H9 (cell line): ENCODE measurements at places on chromosomes 4 and X.

DNA sequence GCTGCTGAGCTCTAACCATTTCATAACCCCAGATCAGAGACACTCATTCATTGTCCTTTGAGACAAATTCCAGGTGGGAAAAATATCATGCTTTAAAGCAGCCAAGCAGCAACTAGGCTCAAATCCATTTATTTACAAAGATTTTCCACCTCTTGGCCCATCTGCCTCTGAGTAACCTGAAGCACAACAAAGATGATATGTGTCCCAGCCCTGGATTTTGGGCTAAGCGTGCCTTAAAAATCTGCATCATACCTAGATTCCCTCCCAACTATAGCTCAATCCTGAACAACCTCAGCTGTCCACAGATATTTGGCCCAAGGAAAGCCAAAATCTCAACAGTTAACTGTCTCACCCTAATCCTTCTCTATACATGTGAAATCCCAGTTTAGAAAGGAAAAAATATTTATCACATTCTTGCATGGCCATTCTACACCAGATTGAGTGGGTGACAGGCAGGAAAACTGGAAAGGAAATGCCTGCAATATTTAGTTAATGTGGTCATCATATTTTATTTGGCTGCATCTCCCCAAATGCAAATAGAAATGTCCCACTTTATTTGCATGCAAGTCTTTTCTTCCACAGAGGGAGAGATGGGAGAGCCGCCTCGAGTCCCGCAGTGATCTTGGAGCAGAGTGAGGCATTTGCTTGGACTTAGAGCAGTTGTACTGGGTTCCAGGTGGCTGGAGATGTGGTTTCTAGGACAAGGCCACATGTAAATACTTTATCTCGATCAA, 146.4 kb upstream of the EOLA2 start:
- H3K27me3 ChIP-seq = no peaks in the 10 kb centered on the region
- peaks cover 7% of the 10 kb centered on the region for H3K36me3 ChIP-seq
- no peak for DNase-seq
- no peaks in the 10 kb centered on the region for H3K4me1 ChIP-seq
- no peak overlapping the region for H3K27ac ChIP-seq

GRCh38 chrX:20461576-20461975, 194.9 kb upstream of the RPS6KA3 start:
- no peaks in the 10 kb centered on the region for H3K27me3 ChIP-seq
- H3K36me3 ChIP-seq = peaks cover 1% of the 10 kb centered on the region; the same call in 1 of the 2 replicates
- no peak for DNase-seq
- H3K27ac ChIP-seq = no peak overlapping the region
- H3K4me3 ChIP-seq = no peak overlapping the region
- no peaks in the 10 kb centered on the region for H3K4me1 ChIP-seq

GRCh38 chr4:10893395-10893794, 208.8 kb upstream of the CLNK start:
- H3K36me3 ChIP-seq = no peaks in the 10 kb centered on the region
- no peak overlapping the region for H3K4me3 ChIP-seq
- no peaks in the 10 kb centered on the region for H3K27me3 ChIP-seq
- no peaks in the 10 kb centered on the region for H3K4me1 ChIP-seq
- no peak overlapping the region for H3K27ac ChIP-seq
- peak; percentile 32 for DNase-seq

- H3K27me3 ChIP-seq = no peaks in the 10 kb centered on the region
- no peak for DNase-seq
- H3K4me1 ChIP-seq = no peaks in the 10 kb centered on the region
- H3K36me3 ChIP-seq = peaks cover 5% of the 10 kb centered on the region
- H3K4me3 ChIP-seq = no peak overlapping the region
- H3K27ac ChIP-seq = no peak overlapping the region
Measured at GRCh38 chrX:437661-438390, 51.1 kb upstream of the PPP2R3B start.

- H3K4me3 ChIP-seq = no peak overlapping the region
- H3K27ac ChIP-seq = no peak overlapping the region
- no peaks in the 10 kb centered on the region for H3K27me3 ChIP-seq
- no peak for DNase-seq
Measured at GRCh38 chr4:38190717-38191178, 230.6 kb downstream of the PTTG2 start.
